Fibroblast of villous mesenchyme (primary cell): ENCODE measurements at places on chromosomes 3 and 15.
A peak's percentile ranks its signal among the peaks of the same experiment; 100 is the strongest.

DNA sequence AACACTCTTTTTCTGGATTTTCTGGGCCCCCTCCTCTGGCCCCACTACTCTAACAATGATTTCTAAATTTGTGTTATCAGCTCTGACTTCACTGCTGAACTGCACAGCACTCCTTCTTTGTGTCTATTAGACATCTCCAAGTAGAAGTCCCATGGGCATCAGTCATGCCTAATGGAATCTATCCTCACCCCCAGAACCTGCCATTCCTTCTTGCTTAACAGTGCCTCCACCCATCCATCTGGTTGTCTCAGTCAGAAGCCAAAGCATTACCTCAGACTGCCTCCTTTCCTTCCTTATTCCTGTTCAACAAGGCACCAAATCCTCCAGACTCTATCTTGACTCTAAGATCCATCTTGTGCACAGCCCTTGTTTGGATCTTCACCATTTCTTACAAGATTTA is 36.2 kb downstream of the SSR3 start:
- no peak for DNase-seq

- DNase-seq = no peak
Observed at GRCh38 chr3:122952520-122952919, 75.0 kb downstream of the SEMA5B start.

DNA sequence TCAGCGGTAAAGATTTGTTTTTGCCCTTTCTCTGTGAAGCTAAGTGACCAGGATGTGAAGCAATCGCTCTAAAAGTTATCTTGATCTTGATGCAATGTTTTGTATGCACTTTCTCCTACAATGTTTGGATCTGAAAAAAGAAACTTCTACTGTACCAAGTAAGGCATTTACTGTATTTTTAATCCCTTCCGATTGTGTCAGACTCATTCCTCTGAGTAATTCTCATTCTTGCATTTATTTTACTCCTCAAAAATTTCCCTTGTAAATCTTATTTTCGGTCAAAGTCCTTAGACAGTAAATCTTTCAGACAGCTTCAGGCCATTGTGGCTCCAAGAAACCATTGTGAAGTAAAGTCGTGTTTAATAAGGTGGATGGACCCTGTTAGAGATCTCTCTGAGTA is 141.9 kb downstream of the TP63 start:
- DNase-seq = peak; percentile 66

GRCh38 chr3:117263745-117264144 is 554.2 kb downstream of the TUSC7 start:
- DNase-seq = no peak

- no peak for DNase-seq
Observed at GRCh38 chr3:81837071-81837593, 75.7 kb upstream of the GBE1 start.

DNA sequence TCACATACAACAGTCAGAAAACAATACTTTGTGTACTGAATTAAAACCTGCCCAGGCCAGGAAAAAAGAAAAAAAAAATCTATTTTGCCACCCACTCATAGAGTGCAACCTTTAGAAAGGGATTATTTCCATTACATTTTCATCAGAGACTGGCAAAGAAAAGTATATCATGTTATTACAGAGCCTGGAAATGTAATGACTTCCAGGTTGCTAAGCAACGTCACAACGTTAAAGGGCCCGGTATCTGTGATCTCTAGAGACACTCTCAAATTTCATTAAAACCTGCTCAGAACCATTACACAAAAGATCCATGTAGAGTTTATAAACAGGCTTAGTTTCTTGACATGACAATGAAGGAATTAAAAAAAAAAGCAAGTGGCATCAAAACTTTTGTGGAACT is 170.5 kb downstream of the CTNNB1 start:
- DNase-seq = no peak

DNA sequence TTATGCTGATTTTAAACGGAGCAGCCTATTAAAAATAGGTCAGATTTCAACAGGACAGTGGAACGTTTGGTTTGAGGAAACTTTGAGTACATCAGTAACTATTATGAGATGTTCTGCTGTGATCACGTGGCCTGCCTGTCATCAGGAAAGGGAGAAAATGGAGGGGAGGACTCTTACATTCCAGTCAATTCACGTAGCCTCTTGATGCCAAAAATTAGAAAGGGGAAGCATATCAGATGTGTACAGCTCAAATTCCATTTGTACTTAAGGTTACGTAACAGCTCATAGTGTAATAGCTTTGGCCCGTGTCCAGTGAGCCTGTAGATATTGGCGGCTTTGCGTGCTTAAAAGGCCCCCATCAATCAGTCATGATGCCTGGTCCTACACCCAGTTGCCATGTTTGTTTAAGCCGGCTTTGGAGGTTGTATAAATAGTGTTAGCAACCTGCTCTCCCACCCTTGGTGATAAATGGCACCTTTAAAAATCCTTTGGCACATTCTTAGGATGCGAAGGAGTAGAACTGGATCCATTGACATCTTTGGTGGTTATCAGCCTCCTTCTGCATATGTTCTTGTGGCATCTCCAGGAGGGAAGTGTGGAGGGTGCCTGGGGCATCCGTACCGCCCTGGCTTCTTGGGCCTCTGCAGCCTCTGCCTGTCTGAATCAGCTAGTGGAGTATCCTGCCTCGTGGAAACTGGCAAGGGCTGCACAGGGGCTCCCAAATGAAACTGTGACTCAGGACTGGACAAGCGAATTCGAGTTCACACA is 163.9 kb downstream of the THSD4 start:
- DNase-seq = peak; percentile 94
